ENCODE measurements at places on chromosomes 2 and 18.

DNA sequence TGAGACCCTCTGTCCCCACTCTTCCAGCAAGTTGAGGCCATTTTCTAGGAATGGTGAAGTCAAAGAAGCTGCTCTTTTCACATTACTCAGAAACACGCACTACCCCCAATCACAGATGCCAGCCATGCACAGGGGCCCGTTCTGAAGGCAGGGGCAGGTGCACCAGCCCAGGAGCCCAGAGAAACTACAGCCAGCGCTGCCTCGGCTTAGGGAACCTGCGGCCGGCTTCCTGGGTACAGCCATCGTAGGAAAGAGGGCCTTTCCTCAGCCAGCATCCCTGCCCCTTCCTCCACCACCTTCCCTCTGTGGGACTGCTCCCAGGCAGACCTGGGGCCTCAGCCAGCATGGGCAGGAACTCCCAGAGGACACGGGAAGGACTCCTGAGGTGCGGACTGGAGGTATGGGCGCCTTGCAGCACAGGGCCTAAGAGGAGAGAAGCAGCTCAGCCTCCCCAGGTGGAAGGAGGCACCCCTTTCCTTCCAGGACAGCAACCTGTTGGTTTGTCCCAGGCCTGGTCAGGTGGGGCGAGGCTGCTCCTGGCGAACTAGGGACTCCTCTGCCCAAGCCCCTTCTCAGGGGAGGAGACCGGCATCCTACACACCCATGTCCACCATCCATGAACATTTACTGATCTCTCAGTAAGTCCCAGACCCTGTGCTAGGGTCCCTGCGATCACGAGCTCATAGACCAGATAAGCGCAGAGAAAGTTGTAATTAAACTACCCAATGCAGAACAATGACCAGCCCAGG is 99.0 kb upstream of the ID2 start:
- DNase-seq: no peak

DNA sequence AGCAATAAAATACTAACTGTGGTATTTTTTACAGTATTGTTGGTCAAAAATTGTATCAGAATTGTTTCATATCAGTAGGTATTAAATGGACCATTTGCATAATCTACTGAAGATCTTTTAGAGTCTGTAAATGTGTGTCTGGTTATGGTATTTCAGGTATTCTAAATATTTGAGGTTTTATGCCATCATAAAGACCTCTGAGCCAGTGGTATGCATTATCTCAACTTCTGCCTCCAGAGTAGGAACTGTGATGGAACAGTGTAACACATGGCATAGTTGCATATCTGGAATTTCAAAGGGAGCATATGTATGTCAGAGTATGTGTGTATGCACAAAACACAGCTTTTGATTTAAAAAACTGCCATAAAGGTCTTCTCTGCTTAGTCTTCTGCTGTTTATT is 15.4 kb downstream of the GREB1L start:
- DNase-seq: no peak

GRCh38 chr2:205273148-205273547 is 409.2 kb upstream of the NRP2 start:
- DNase-seq: no peak

DNA sequence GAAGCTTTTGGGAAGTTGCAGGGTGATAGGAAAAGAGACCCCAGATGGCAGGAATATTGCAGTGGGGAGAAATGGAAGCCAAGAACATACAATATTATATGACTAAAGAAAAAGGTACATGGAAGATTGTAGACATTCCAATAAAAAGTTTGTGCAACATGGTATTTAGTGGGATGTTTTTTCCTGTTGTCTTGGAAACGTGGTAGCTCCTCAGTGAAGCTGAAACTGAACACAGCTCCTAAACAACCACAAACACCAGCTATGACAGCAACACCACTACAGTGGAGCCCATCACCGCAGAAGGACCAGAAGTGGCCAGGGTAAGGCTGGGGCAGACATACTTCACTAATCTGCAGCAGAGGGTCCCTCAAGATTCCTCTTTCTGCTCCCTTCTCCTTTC is 246.8 kb downstream of the CDH20 start:
- DNase-seq: no peak

DNA sequence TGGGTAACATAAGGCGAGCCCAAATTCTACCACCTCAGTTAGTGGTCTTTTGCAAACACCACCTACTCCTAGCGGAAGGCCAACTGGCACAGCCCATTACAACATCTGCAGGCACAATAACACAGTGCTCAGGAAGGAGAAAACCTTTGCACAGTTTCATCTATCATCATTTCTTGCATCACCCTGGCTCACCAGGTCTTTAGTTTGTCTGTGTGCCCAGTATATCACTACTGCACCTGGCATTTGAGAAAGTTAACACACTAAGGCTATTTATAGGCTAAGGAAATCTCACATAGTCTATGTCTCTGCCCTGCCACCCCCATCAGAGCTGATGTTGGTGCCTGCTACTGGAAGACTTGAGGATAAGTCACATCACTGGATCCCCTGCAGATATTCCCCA is 484.0 kb downstream of the SATB2 start:
- DNase-seq: no peak

DNA sequence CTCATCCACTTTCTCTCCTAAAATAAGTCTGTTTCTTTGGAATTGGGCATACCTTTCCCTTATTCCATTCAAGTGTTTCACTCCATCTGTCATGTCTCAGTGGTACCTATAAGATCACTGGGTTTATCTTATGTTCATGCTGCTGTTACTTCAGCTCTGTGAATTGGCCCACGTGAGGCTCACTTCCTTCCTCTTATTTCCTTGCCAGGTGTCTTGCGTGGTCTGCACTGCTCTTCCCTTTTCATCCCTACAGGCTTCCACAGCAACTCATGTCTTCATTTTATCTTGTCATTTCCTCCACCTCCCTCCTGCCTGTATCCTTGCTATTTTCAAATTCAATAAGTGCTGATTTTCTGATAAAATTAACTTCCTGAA is 159.1 kb upstream of the ALPP start:
- no peak for DNase-seq

DNA sequence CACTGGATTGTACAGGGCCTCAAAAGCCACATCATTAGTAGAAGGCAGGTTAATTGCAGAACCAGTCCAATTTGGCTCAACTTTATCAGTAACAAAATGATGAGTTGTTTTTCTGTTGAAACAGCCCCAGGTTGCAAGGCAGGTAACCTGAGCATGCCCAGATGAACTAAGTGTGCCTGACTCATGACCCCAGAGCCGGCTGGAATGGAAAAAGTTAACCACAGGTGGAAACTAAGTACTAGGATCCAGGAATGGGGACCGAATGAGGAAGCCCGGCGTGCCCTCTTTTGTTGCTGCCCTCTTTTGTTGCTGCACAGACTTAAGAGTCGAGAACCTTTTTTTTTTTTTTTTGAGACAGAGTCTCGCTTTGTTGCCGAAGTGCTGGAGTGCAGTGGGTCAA is 79.5 kb upstream of the YWHAQ start:
- peak; percentile 84 for DNase-seq

GRCh38 chr2:108634011-108634410 is 85.3 kb upstream of the RANBP2 start:
- no peak for DNase-seq

GRCh38 chr2:102060047-102060446 is 68.3 kb downstream of the IL1R2 start:
- no peak for DNase-seq

DNA sequence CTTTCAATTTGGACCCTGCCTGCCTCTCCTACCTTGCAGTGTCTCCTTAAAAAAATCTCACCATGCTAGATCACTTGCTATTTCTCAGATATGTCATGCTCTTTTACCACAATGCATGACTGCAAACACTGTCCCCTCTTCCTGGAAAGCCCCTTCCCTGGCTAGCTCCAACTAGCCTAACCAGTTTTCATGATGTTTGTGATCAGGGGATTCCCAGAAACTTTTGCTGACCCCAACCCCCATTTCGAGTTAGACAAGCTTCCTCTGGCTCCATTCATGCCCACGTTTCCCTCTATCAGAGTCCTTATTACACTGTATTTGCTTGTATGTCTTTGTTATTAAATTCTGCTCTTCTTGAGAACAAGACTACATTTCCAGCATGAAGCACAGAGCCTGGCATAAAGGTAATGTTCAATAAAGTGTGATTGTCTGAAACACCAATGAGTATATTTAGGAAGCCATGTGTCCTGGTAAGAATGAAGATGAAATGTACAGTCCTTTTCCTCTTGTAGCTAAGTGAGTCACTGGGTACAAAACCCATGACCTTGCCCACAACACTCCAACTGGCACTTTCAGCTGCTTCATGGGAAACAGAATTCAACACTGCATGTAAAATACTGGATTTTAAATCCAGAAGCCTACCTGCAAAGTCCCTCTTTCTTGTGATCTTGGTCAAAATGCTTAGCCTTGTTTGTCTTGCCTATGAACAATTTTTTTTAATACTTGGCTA is 62.0 kb upstream of the ATL2 start:
- peak; percentile 82 for DNase-seq

- no peak for DNase-seq
Observed at GRCh38 chr2:196884368-196884767, 42.1 kb downstream of the PGAP1 start.

- no peak for DNase-seq
Observed at GRCh38 chr2:62156861-62157496, 38.9 kb upstream of the B3GNT2 start.

DNA sequence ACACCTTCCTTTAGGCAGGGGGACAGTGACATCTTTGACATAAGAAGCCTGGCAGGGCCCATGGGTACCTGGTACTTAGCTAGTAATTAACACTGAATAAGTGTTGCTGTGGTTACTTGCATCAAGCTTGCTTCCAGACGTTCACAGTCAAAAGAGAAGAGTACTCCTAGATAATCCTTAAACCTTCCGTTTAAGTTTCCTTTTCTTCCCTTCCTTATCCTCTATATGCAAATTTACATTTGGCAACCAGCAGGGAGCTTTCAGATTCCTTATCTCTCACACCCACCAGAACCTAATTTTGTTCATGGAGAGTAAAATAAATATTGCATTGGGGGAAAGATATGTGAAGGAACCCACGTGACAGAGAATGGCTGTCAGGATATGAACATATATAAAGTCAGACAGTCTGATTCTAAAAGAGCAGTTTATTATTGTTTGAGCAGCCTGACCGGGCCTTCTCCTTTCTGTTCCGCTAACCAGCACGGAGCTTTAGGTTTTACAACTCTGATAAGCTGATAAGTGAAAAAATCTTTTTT is 7.8 kb upstream of the RAB31 start:
- no peak for DNase-seq

GRCh38 chr18:76318607-76319006 is 176.4 kb downstream of the ZNF516 start:
- DNase-seq: no peak

GRCh38 chr2:205733648-205734047 is 51.3 kb downstream of the NRP2 start:
- no peak for DNase-seq

DNA sequence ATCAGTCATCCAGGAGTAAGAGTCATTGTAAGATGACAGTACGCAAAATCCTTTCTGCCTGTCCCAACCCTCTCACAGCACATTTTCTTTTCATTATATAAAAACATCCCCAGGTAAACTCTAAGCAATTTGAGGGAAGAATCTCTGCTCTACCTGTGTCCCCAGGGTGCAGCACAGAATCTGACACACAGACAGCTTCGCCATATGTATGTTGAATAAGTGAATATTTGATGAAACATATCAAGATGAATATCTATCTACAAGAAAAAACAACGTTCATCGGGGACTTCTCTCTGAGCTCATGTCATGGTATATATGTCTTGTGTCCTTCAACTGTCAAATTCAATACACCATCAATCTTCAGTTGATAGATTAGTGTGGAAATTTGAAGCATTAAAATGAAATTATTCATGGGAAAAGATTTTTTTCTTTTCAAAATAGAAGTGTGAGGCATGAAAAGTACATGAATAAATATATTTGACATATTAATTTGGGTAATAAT is 94.5 kb upstream of the KYNU start:
- DNase-seq: no peak

GRCh38 chr2:43513216-43513615 is 82.6 kb downstream of the THADA start:
- DNase-seq: no peak

- no peak for DNase-seq
Observed at GRCh38 chr2:42545023-42545721, 23.3 kb upstream of the MTA3 start.

- DNase-seq: no peak
Observed at GRCh38 chr2:80288576-80288975, 16.0 kb downstream of the LRRTM1 start.

GRCh38 chr18:50830544-50830943 is 10.7 kb upstream of the MRO start:
- no peak for DNase-seq

GRCh38 chr2:24917086-24917485 is 3.0 kb downstream of the ADCY3 start:
- no peak for DNase-seq

DNA sequence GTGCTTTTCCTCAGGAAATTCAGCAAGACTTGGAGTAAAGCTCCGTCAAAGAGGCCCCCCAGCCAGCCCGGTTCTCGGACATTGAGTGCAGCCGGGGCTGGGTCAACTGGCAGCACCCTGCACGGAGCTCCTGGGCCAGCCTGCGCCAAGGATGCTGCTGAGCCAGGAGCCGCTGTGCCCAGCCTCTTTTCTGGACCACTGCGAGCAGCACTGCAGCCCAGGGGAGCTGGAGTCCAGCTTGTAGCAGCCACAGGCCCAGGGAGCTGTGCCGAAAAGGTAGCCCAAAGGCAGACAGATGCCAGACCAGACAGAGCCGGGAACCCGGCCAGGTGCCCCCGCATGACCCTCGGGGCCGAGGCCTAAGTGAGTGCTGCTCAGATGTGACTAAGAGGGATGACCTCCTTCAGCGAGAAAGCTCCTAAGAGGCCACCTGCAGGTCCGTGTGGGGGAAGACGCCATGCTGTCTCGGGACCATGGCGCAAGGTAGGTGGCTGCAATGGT is 7.3 kb downstream of the CLHC1 start:
- DNase-seq: no peak

DNA sequence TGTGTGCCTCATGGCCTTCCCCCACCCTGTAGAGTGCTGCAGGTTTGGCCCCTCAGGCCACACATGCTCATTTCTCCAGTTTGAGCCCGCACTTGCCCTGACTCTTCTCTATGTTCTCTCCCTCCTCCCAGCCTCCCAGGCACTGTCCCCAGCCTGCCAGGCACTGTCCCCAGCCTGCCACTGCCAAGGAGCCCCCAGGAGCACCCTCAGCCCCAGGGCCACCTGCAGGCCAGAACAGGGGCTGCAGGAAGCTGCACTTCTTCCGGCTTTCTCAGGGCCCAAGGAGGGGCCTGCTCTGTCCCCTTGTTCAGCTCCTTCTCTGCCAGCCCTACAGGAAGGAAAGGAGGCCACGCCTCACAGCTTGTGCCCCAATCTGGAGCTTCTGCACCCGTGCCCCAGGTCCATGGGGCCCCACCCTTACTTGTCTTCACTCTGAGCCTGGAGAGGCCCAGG is 31.6 kb downstream of the CYP26B1 start:
- DNase-seq: no peak

- no peak for DNase-seq
Observed at GRCh38 chr2:96663177-96663576, 20.6 kb downstream of the FER1L5 start.

- no peak for DNase-seq
Observed at GRCh38 chr18:9612977-9613376, 1.4 kb downstream of the PPP4R1 start.

- no peak for DNase-seq
Observed at GRCh38 chr18:79796531-79797405, 970 bp upstream of the KCNG2 start.

- DNase-seq: no peak
Observed at GRCh38 chr2:42752314-42752713, 11.6 kb downstream of the OXER1 start.

- no peak for DNase-seq
Observed at GRCh38 chr18:21100146-21100545, 11.5 kb downstream of the ROCK1 start.
